ENCODE measurements at places on chromosomes 16 and 17.

GRCh38 chr17:17820463-17821158, 16.2 kb downstream of the SREBF1 start:
- no peak for DNase-seq

GRCh38 chr17:46125831-46126230, 67.4 kb downstream of the KANSL1 start:
- DNase-seq, result no peak

- no peak for DNase-seq
These were observed 104.7 kb upstream of the CDH13 start for GRCh38 chr16:82522026-82522425.

DNA sequence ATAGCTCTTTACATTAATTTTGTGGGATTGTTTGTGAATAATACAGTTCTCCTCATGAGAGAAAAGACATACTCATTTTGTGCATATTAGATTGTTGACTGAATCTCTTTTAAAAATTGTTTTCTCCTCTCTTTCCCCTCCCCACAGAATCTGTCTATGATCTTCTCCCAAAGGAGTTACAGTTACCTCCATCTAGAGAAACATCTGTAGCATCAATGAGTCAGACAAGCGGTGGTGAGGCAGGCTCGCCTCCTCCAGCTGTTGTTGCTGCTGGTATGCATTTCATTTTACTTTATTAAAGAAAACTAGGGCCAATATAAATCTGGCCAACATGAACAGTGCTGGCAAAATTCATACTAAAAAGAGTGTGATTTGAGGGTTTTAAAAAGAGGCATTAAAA, 60.5 kb downstream of the NFAT5 start:
- no peak for DNase-seq
